ENCODE measurements at places on chromosomes 3 and 15. TPM values are rescaled to one million over a fixed set of nuclear protein-coding genes. Genes with fewer than 3 reads are reported as not detected.

Gene CTXN2
- not detected for total RNA-seq

Gene NR2F2
- 23.9 TPM for total RNA-seq

Gene GPR15
- total RNA-seq = not detected

Gene DNAH12
- total RNA-seq = 0.02 TPM

Gene XPC
- total RNA-seq = 33.2 TPM

Gene LRRIQ4
- total RNA-seq = not detected

Gene MFN1
- 19.2 TPM for total RNA-seq

Gene MEIS2
- total RNA-seq = 8.6 TPM

Gene ADPRH
- total RNA-seq = 2.7 TPM

Gene FOXL2
- total RNA-seq = 2.6 TPM

Gene C3orf22
- total RNA-seq = not detected

Gene NRG4
- 1.3 TPM for total RNA-seq

Gene CYP1A2
- total RNA-seq = not detected

Gene BCL2A1
- 12.6 TPM for total RNA-seq

Gene CLSTN2
- total RNA-seq = 0.02 TPM

Gene IGDCC3
- total RNA-seq = 0.12 TPM

Gene TAMM41
- total RNA-seq = 29.1 TPM

Gene MNS1
- total RNA-seq = 2.8 TPM

Gene GRAMD1C
- total RNA-seq = 0.41 TPM

Gene UCN2
- total RNA-seq = 8.9 TPM

Gene USP50
- total RNA-seq = 0.19 TPM

Gene UBAP1L
- 0.60 TPM for total RNA-seq

Gene SSUH2
- 0.69 TPM for total RNA-seq

Gene GP9
- not detected for total RNA-seq

Gene ADIPOQ
- not detected for total RNA-seq

Gene RTP1
- not detected for total RNA-seq

Data from A549 treated with Mapracorat at 1 μM for 4 hours (cell line).